ENCODE measurements at places on chromosomes 2 and 18.

GRCh38 chr2:74045454-74045853 is 60.7 kb downstream of the TET3 start:
- DNase-seq = no peak

- no peak for DNase-seq
Observed at GRCh38 chr18:59488899-59489298, 129.8 kb upstream of the LMAN1 start.

DNA sequence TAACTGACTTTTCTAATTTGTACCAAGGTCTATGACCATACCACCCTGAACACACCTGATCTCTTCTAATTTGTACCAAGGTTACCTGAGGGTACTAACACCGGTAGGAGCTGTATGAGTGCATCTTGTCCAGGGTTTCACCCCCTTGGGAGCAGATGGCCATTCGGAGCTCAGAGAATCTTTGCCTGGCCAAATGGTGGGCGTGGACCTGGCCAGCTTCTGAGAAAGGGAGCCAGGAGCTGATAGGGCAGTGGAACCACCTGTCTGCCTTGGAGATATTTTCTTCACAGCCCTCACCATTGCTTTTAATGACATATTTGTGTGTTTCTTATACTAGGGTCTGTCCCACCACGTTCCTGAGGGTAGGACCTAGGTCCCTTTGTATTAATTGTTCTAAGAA is 188.9 kb downstream of the LDLRAD4 start:
- no peak for DNase-seq

- DNase-seq = no peak
Observed at GRCh38 chr2:88184762-88185161, 14.6 kb downstream of the THNSL2 start.

DNA sequence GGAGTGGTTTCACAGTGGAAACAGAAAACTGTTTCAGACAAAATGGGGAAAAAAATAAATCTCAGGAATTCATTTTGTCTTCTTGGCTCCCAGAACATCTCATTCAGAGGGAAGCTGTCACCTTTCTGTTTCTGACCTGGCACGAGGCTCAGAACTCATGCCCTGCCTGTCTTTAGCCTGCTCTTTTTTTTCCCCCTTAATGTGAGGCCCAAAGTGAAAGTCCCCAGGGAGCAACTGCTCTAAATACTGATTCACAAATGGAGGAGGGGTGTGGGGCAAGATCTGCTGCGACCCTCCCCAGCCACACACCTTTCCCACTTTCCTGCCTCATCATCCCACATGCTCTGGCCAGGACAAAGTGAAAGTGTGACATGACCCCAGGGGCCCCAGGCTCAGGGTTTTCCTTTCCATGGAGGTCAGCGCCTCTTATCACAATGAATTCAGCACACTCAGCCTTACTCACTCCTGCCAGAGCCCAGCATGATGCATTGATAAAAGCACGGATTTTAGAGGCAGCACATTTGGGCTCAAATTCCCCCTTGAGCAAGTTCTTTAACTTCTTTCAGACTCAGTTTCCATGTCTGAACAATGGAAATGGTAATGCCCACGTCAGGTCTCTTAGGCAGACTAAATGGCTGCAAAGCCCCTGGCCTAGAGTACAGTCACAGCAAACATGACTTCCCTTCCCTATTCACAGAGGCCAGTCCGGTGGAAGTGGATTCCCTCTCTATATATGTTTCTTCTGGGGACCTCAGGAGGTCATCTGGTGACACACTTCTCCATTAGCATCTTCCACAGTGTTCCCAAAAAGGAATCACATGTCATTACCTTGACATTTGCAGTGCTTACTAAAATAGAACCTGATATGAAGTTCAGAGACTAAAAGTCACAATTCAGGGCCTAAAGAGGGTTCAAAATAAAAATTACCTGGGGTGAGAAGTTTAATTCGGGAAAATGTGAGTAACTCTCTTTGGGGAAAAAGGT is 55.3 kb upstream of the TMEM163 start:
- no peak for DNase-seq

DNA sequence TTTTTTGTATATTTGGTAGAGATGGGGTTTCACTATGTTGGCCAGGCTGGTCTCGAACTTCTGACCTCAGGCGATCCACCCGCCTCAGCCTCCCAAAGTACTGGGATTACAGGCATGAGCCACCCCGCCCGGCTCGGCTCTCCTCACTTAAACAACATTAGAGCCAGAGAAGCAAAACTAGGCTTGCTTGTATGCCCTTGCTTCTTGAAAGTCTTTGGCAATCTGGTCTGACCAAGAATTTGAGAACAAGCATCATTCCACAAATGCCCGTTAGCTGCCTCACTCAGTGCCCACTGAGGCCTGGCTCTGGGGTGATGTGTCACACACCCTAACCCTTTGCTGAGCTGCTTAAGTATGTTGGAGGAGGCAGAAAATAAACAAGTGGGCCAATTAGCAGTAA is 33.5 kb downstream of the SOWAHC start:
- no peak for DNase-seq
